ENCODE measurements at places on chromosomes 1 and 21. TPM values are rescaled to one million over a fixed set of nuclear protein-coding genes. Genes with fewer than 3 reads are reported as not detected.

- DNase-seq, result no peak
Measured at GRCh38 chr1:229344139-229344538, 1.3 kb upstream of the CCSAP start.

DNA sequence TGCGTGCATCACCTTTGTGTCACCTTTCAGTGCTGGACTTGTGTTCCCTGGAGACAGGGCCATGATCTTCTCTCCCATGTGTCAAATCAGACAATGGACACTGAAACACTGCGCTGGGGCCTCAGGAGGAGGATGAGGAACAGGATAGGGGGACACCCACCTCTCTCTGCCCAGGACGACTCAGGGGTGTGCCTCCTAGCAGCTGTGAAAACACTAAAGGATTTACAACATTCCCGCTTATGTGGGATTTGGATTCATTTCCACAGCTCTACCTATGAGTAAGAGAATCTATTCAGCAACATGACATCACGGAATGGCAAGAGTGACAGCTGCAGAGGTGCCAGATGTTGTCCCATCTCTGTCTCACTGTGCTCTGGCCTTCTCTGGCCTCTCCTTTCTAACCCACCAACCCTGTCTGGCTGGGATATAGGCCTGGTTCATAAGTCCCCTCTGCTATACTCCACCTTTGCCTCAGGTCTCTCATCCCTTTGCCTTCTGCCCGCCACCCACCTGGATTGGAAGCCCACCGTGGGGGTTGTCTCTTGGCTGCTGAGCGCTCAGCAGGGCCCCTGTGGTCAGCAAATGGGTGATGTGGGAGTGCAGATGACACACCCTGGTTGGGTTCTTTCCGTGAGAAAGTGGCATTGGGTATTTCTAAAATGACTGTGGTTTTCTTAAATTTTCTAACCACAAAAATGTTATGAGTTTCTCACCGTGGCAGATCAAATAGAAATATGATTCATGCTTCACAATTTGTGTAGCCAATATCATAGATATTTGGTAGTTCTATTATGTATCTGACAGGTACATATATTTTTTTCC, 47.1 kb upstream of the TLR5 start:
- no peak for DNase-seq

- no peak for DNase-seq
Measured at GRCh38 chr1:29453502-29454240, 217.3 kb downstream of the PTPRU start.

DNA sequence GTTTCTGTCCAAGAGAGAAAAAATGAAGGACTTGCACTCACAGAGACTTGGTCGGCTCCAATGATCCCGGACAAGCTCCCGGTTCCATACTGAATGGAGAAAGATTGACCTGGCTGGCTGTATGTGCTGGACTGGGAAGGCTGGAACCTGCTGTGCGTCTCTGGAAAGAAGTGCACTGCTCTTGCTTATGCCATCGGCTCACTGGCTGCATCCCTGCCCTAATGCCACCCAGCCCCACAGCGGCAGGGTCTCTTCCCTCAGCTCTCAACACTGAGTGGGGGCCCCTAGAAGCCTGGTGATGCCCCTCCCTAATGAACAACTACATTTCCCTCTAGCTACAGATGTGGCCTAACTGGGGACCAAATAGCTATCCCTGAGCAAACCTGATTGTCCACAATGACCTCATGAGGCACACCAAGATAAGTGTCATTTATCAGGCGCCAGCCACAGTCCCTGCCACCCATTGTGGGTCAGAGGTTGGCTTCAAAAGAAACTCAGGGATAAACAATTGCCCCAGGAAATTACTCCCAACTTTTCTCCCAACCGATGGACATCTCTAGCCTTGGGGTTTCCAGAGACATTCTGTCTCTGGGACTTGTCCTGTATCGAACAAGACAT, 2.6 kb downstream of the CTSE start:
- DNase-seq, result no peak

DNA sequence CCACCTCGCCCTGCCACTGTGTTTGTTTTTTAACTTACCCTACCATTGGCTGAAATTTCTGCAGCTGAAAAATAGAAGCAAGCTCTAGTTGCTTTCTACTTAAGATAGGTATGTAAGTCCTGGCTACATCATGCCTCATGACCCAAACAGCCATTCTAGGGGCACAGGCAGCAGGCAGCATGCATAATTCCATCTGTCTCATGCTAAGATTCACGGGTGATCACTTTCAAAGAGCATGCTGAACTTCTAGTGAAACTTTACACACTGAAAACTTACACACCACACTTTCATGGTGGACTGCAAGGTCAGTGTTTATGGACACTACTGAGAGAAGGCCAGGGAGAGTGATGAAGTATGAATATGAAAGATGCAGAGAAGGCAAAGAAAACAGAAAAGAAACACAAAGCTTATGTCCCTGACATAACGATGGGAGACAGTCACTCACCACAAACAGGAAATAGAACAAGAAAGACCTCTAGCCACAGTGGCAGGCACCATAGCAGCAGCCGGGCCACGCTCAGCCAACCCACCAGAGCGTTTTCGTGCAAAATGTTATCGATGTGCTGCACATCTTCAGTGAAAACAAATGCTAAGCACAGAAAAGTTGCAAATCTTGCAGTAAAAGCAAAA, 102.3 kb upstream of the TIAM1 start:
- no peak for DNase-seq

DNA sequence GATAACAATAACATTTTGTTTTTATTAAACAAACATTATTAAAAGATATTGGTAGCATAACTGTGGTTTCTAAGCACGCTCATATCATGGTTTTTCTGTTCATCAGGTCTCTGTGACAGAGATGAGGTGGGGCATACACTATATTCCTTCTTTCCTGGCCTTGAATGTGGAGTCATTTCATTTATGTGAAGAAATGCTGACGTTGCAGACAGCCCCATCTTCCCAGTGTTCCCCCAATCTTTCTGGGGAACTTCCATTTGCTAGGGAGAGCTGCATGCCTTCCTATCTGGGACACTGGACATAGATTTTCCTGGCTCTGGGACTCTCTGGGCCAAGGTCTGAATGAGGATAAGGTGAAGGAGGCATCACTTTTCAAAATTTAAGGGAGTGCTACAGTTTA, 30.4 kb downstream of the PIGM start:
- no peak for DNase-seq

The SLAMF1 gene
- not detected for polyA plus RNA-seq

The CFAP57 gene
- polyA plus RNA-seq, result 0.41 TPM

DNA sequence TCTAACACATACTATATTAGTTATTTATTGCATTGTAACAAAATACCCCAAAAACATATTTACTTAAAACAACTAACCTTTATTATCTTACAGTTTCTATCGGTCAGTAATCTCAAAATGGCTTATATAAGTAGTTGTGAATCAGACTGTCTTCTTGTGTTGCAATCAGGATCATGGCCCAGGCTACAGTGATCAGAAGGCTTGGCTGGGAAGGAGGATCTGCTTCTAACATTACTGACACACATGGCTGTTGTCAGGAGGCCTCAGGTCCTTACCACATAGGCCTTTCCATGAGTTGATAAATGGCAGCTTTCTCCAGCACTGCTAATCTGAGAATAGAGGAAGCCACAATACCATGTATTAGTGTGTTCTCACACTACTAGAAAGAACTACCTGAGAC, 33.7 kb downstream of the CFH start:
- no peak for DNase-seq

- DNase-seq, result no peak
Measured at GRCh38 chr21:44599264-44600029, 950 bp upstream of the KRTAP10-7 start.

The HCRTR1 gene
- polyA plus RNA-seq, result 0.23 TPM

- no peak for DNase-seq
Measured at GRCh38 chr1:166129006-166129405, 37.8 kb downstream of the FAM78B start.

The TMEM53 gene
- 8.7 TPM for polyA plus RNA-seq

The SDE2 gene
- 14.7 TPM for polyA plus RNA-seq

The RUNX1 gene
- 9.7 TPM for polyA plus RNA-seq

DNA sequence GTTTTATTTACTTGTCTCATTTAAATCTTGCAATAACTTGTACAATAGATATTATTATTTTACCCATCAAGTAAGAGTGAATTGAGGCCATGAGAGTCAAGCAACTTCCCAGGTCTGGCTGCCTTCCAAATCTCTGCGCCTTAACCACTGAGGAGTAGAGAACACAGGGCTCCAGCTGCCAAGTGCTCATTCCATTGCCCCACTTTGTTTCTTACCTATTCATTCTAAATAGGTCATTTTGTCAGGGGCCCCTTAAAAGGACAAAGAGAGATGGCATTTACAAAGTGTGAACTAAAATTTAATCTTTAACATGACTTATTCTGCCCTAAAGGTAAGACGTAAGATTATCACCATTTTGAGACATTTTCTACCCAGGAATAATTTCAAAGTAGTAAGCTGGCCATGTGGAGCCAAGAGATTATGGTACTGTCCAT, 3.5 kb downstream of the PPP1R15B start:
- DNase-seq, result no peak

DNA sequence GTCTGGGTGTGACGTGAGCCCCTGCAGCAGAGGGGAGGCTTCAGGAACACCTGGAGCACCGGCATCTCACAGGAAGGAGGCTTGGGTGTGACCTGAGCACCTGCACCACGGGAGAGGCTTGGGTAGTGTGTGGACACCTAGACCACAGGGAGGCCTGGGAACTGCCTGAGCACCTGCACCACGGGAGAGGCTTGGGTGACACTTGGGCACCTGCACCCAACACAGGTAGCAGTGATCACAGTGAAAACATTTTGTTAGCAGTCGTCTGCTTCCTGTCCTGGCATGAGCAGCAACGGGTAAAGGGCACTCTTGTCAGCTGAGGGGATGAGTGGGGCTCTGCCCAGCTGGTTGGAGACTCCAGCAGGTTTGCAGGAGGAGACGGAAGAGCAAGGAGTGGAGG, 22.4 kb downstream of the LRRC3 start:
- DNase-seq, result no peak

- no peak for DNase-seq
Measured at GRCh38 chr1:228876187-228876586, 140.9 kb downstream of the RHOU start.

The REN gene
- polyA plus RNA-seq, result not detected

The ANXA9 gene
- 3.8 TPM for polyA plus RNA-seq

DNA sequence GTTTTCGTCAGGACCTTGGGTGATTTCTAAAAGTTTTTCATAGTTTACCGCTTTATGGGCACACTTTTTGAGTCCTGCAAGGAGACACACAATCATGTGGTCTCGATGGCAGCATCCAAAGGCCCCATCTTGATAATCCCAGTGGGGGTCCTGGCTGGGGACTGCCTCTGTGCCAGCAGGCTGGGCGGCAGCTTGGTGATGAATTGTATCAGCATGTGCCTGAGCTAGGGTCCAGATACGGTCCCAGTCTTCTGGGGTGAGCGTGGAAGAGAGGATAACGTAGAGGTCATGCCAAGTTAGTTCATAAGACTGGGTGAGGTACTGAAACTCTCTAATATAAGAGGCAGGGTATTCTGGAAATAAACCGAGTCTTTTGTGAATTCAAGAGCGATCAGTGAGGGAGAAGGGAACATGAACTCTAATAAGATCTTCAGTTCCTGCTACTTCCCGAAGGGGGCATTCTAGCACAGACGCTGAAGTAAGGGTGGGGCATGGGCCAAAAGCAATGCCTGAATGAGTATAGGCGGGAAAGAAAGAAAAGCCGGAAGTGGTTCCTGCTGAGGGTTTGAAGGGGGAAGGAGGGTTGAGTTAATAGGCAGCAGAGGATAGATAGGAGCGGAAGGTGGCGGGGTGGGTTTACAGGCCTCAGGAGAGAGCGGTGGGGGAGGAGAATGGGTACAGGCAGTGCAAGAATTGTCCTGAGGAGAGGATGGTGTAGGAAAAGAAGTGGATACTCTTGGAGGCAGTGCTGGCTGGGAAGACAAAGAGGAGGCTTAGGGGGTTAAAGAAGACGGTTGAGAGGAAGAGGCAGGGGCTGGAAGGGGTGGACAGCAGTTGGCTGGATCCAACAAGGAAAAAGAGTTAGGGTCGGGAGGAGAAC, 1.6 kb downstream of the ERVH48-1 start:
- peak; percentile 83 for DNase-seq
